ENCODE measurements at places on chromosomes 3 and 15. TPM values are rescaled to one million over a fixed set of nuclear protein-coding genes. Genes with fewer than 3 reads are reported as not detected.
A peak's percentile ranks its signal among the peaks of the same experiment; 100 is the strongest.

- H3K4me3 ChIP-seq, result no peak overlapping the region
- H3K27ac ChIP-seq, result no peak overlapping the region
- H3K36me3 ChIP-seq, result peaks cover 29% of the 10 kb centered on the region
- DNase-seq, result no peak
- H3K27me3 ChIP-seq, result peaks cover 44% of the 10 kb centered on the region
These were observed 4.7 kb upstream of the NRROS start for GRCh38 chr3:196634829-196635228.

DNA sequence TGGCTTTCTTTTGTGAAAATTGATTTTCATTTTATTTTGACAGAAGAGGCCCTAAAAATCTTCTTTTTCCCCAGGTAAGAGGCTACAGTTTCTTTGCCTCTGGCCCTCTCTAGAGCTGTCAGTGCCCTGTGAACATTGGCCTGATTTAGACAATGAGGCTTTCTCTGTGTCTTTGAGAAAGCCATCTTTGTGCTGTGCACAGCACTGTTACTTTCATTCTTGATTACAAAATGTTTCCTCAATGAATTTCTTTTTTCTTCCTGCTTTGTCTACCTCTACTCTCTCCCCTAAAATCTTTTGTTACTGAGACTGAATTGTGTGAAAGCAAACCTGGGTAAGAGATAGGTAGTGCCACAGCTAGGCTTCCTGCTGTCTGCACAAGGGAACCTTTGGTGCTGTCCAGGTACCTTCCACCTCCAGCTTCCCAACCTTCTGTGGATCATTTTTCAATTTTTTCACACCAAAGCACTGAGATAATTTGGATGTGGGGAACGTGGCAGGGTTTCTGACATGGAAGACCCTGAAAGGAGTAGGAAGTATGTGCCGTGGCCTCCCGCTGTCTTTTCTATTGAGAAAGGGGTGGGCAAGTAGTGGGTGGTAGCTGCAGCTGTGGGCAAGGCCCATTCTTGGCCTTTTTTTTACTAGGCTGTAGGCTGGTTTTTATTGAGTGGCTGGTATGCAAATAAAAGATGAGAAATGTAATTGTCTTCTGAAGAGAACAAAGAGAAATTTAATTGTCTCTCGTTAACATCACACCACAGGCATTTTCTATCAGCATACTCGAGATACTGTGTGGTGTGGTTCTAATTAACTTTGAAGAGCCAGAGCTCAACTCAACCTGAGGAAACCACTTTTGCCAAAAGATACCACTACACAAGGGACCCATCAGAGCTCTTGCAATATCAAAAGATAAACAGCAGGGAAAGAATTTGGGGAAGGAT lies 21.0 kb downstream of the RAB8B start:
- H3K4me3 ChIP-seq, result no peak overlapping the region
- peaks cover 32% of the 10 kb centered on the region for H3K4me1 ChIP-seq
- H3K27ac ChIP-seq, result no peak overlapping the region
- no peak for DNase-seq
- no peaks in the 10 kb centered on the region for H3K36me3 ChIP-seq

DNA sequence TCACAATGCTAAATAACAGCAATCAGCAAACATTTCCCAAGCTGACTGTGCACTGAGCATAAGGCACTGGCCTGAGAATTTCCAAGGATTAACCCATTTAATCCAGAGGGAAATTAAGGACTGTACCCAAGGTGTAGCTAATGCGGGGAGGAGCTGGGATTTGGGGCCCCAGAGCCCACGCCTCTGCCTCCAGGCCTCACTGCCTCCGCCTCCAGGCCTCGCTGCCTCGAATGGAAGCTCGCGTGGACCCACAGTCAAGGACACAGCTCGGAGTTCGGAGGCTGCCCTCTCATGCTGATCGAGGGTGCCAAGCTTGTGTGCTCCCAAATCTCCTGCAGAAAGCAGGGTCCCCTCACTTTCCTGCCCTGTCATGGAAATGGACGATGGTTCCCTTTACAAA lies 76.5 kb upstream of the SNRPA1 start:
- H3K4me1 ChIP-seq, result no peaks in the 10 kb centered on the region
- no peak overlapping the region for H3K4me3 ChIP-seq
- no peaks in the 10 kb centered on the region for H3K27me3 ChIP-seq

- H3K27me3 ChIP-seq, result no peaks in the 10 kb centered on the region
- H3K4me3 ChIP-seq, result no peak overlapping the region
- H3K36me3 ChIP-seq, result no peaks in the 10 kb centered on the region
- no peak for DNase-seq
These were observed 429.7 kb downstream of the RAP2B start for GRCh38 chr3:153591561-153592245.

- H3K4me3 ChIP-seq, result no peak overlapping the region
- H3K4me1 ChIP-seq, result peaks cover 33% of the 10 kb centered on the region
- DNase-seq, result no peak
- no peaks in the 10 kb centered on the region for H3K27me3 ChIP-seq
These were observed 2.9 kb downstream of the MYD88 start for GRCh38 chr3:38141173-38141951.

DNA sequence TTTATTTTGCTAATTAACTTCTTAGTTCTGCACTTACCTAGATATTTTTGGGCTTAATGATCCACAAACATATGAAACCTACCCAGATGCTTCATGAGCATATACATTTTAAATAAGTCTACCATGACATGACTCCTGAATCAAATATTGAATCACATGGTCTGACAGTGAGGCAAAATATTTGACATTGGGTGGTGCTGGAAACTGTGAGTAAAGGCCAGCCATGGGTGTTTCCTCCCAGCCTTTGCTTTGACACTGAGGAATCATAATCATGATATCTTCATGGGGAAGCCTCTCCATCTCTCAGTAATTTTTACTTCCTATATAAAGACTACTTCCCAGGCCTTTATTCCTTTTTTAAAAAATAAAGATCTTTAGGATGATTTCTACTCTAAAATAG lies 22.8 kb upstream of the SSR3 start:
- peaks cover 15% of the 10 kb centered on the region for H3K27me3 ChIP-seq
- H3K4me3 ChIP-seq, result no peak overlapping the region
- H3K36me3 ChIP-seq, result no peaks in the 10 kb centered on the region
- no peak for DNase-seq

DNA sequence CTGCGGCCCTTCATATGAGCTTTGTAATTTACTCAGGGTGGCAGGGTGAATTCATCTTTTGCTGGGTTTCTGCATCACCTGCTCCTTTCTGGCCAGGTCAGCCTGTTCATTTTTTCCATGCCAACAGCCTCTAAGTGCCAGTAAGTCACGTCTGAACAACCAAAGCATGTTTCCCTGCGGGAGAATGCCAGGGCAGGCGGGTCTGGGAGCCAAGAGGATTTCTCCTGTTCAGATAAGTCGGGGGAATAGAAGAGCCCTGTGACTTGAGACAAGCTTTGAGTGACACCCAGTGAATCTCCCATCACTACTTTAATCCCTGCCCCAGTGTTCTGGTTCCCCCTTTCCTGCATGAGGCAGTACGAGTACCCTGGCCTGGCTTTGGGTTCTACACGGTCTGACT lies 153.1 kb downstream of the PGPEP1L start:
- no peaks in the 10 kb centered on the region for H3K27me3 ChIP-seq
- H3K27ac ChIP-seq, result no peak overlapping the region
- H3K4me3 ChIP-seq, result no peak overlapping the region
- peaks cover 66% of the 10 kb centered on the region for H3K4me1 ChIP-seq
- H3K36me3 ChIP-seq, result peaks cover 40% of the 10 kb centered on the region

GRCh38 chr3:141055536-141056445 lies 4.6 kb downstream of the SPSB4 start:
- no peak overlapping the region for H3K27ac ChIP-seq
- no peak for DNase-seq
- no peaks in the 10 kb centered on the region for H3K4me1 ChIP-seq

- H3K36me3 ChIP-seq, result no peaks in the 10 kb centered on the region
- H3K27ac ChIP-seq, result no peak overlapping the region
- H3K4me1 ChIP-seq, result no peaks in the 10 kb centered on the region
- no peak for DNase-seq
These were observed 16.0 kb downstream of the LRRN1 start for GRCh38 chr3:3815206-3815605.

DNA sequence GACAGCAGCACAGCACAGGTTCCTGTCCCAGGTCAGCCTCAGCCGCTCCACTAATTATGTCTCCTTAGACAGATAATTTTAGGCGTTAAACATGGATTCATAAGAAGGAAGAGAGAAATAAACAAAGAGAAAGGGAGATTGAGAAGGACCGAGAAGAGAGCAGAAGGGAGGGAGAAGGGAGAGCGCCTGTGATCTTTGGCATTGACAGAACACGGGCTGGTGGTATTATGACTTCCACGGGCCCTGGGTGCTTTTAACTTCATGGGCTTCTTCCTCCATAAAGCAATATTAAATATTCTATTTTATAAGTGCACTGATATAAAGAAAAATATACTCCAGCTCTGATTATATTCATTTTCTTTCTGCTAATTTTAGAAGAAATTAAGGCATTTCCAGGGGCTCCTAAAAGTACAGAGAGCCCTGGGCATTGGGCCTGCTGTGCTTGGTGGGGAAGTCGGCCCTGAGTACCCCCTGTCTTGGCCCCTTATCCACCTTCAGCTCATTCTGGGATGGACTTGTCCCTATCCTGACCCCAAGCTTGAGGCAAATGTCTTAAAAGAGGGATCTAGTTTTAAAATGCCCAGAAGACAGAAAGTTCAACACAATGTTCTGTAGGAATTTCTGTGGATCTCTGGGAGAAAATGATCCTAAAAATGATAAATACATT lies 135.3 kb downstream of the MEX3B start:
- peaks cover 17% of the 10 kb centered on the region for H3K27me3 ChIP-seq
- H3K36me3 ChIP-seq, result no peaks in the 10 kb centered on the region
- no peak for DNase-seq
- H3K4me3 ChIP-seq, result no peak overlapping the region

DNA sequence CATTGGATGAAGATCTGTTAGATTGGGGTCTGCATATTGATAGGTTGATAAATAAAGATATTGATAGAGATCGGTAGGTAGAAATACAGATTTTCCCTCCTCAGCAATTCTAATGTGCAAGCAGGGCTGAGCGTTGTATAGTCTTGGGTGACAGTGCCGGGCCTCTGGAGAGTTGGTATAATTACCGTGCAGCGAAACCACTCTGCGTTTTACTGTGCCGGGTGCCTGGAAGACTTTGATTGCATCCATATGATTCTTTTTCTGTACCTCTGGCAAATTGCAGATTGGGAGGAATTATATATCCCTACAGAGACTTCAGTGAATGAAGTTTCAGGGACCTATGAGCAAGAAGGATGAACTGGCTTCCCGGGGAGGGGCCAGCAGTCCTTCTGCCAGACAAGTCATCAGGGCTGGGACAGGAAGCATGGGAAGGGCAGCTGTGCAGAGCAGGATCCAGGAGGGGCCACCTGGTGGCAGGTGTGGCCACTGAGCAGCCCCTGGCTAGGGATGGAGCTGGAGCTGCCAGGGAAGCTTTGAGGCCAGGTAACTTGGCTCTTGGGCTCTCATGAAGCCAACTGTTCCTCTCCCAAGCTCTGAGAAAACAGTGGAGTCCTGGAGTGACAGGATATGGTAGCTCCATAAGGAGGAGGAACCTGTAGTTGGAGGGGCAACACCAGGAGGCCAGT lies 132.5 kb downstream of the APBA2 start:
- H3K27me3 ChIP-seq, result no peaks in the 10 kb centered on the region
- H3K36me3 ChIP-seq, result no peaks in the 10 kb centered on the region
- no peak overlapping the region for H3K27ac ChIP-seq
- H3K4me3 ChIP-seq, result no peak overlapping the region
- no peaks in the 10 kb centered on the region for H3K4me1 ChIP-seq

DNA sequence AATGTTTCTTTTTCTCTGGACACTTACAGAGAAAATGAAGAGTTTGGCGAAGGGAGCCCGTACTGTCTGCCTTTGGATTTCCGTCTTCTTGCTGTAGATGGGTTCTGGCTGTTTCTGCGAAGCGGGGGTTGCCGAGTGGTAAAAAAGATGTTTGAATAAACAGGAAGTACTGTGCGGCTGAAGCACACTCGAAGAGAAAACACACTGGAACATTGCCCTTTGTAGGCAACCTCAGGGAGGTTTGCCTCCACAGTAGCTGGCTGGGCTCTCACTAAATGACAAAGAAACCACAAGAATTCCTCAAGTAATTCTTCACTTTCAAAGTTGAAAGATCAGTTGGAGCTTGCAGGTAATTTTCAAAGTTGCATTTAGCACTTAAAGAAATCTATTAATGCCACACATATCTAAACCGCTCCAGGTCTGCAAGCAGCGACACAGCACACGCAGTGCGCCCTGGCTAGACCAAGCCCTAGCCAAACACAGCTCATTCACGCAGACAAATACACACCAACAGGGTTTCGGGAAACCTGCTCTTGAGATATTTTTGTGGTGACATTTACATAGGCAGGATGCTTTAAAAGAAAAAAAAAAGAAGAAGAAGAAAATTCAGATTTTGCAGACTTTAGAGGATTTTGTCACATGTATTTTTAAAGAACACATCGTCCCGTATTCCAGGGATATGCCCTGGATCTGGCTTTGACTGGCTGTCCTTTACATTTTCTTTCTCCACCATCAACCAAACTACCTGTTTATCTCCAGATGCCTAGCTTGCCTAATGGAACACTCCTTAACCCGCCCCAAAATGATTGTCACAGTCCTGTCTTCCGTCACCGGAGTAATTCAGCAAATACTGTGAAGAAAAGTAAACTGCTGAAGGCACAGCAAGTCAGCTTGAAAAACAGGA lies 452.8 kb downstream of the FOXP1 start:
- peaks cover 28% of the 10 kb centered on the region for H3K36me3 ChIP-seq
- peak overlapping the region; percentile 89 for H3K27ac ChIP-seq
- peak; percentile 45 for DNase-seq
- H3K27me3 ChIP-seq, result no peaks in the 10 kb centered on the region
- peaks cover 59% of the 10 kb centered on the region for H3K4me1 ChIP-seq
- H3K4me3 ChIP-seq, result peak overlapping the region; percentile 88

DNA sequence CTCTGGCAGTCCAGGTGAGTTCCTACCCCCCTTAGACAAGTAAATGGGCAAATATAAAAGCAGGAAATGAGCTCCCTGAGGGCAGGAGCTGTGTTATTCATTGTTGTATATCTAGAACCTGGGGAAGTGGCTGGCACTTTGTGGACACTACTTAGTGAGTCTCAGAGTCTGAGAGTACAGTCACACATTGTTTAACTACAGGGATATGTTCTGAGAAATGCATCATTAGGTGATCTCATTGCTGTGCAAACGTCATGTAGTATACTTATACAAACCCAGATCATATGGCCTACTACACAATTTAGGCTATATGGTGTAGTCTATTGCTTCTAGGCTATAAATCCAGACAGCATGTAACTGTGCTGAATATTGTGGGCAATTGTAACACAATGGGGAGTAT lies 52.4 kb downstream of the DRD3 start:
- no peaks in the 10 kb centered on the region for H3K4me1 ChIP-seq
- no peak overlapping the region for H3K4me3 ChIP-seq
- peaks cover 2% of the 10 kb centered on the region for H3K27me3 ChIP-seq
- H3K27ac ChIP-seq, result no peak overlapping the region
- DNase-seq, result no peak

STAC gene
- 12.0 TPM for total RNA-seq

MINDY4B gene
- total RNA-seq, result not detected

CPN2 gene
- total RNA-seq, result not detected

FBXW12 gene
- total RNA-seq, result not detected

RPP25 gene
- 14.9 TPM for total RNA-seq

GABRB3 gene
- not detected for total RNA-seq

XRN1 gene
- total RNA-seq, result 59.7 TPM

FETUB gene
- not detected for total RNA-seq

FEZF2 gene
- total RNA-seq, result not detected

ATP13A5 gene
- total RNA-seq, result 0.66 TPM

ZIC1 gene
- total RNA-seq, result not detected

CCK gene
- not detected for total RNA-seq

MCF2L2 gene
- total RNA-seq, result 0.35 TPM

Measured in Calu3 (cell line).